NCI-H1930 (cell line): ENCODE measurements at places on chromosomes 6 and 20.

DNA sequence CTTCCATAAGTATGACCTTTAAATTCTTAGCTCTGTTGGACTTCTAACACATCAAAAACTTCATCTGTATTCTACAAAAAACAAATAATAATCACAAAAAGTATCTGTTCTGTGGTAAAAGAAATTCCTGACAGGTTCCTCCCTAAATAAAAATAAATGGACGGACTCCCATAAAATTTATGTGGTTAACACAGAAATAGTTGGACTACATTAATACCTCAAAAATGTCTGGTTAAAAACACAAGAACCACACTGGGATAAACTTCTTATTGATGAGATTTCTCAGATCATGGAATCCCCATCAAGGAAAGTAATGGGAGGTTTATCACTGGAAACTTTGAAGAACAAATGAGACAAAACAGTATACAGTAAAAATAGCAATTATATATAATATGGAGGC, 172.4 kb downstream of the MOXD1 start:
- DNase-seq, result no peak

DNA sequence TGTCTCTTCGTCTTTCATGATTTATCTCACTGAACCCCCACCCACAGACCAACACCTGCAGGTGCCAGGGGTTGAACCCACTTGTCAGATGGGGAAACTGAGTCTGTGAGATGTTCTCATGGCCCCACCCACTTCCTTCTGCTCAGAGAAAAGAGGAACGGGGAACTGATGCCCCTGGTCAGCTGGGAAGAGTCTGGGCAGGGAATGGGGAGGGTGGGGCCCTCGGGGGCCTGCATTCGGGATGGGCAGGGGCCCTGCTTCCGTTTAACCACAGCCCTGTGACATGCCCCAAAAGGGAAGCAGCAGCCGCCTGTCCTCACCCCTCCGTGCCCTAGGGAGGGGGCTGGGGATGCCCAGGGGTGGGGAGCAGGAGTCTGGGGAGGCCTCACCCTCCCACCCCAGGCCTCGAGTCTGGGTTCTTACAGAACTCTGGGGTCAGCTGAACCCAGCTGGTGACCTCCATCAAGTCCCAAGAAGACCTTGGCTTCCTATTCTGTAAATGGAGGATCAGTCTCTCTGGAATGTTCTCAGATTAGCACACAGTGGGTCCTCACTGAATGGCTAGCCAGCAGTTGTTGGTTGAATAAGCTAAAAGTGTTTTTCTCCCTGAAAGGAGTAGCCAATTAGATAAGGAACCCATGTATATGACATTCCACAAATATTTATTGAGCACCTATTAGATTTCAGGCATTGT, 81.5 kb downstream of the CEBPB start:
- no peak for DNase-seq

GRCh38 chr6:2895072-2895471, 8.0 kb downstream of the SERPINB9 start:
- no peak for DNase-seq

DNA sequence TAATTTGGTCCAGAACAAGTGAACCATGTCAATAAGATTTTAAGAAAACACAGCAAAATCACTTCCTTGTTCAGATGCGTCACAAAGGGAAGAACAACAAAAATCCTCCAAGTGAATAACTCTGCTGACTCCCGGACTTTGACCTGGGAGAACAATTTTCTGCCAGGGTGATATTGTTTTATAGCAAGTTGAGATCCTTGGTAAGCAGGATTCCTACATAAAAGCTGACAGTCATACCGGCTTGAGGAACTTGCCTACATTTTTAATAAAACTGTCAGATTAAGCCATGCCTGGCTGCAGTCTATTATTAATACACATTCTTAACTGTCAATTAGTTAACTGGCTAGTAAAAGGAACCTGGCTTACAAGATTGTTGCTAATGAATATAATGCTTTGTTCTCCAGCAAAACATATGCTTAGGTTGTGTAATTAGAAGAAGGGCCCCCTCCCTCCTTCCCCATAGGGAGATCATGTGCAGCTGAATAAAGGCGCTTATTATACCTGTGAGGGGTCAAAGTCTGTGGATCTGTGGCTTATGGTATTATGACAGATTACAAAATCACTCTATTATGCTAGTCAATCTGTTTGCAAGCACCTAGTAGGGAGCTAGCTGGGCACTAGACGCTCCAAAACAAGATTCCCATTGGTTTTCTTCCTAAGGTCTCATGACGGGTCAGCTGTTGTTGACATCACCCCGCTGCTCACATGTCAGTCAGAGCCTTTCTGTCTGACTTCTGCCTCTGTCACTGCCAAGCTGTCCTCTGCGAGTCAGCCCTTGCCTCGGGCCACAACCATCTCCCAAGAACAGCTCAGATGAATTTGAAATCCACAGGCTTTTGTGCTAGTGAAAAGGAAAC, 44.6 kb upstream of the SEC63 start:
- no peak for DNase-seq

DNA sequence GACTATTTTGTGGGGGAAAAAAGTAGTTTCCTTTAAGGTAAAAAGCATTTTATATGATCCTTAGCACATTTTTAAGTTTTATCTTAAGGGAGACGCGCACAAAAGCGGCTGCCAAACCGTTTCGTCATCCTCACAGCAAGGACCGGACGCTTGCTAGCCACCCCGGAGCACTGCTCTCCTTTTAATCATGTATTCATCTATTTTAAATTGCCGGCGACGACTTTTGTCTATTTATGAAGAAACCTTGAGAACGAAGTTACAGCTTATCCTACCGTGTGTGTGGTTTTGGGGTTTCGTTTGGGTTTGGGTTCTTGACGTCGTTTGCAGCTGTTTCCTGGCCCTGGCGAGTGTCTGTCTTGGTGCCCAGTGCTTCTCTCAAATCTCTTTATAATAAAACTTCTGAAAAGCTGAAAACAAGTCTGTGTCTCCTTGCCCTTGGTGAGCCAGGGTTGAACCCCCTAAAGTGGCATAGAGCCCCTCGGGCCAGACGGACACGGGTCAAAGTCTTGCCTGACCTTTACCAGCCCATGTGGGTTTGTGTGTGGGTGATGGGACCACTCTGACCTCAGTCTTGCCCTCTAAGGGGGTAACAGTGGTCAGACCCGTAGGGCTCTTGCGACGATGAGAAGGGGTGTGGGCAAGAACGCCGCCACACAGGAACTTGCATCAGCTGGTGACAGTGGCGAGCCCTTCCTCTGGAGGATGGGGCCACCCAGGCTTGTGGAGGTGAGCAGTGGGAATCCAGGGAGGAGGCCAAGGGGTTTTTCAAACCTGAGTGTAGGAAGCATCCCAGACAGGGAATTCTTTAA, 117.6 kb downstream of the JPH2 start:
- no peak for DNase-seq

DNA sequence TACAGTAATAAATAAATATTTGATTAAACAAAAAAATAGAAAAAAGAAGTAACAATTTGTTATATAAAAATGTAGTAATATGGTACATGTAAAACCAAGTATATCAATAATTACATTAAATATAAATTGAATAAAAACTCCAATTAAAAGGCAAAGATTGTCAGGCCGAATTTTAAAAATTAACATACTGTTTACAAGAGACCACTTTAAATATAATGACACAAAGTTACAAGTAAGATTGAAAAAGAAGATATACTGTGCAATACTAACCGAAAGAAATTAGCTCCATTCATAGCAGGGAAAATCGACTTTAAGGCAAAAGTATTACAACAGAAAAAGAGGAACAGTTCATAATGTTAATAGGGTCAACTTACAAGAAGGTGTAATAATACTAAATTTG, 571.5 kb upstream of the ARID1B start:
- DNase-seq, result no peak

GRCh38 chr6:137099689-137100403, 55.1 kb upstream of the IL20RA start:
- no peak for DNase-seq

- DNase-seq, result no peak
These were observed 795.1 kb upstream of the HS3ST5 start for GRCh38 chr6:115137910-115138309.

GRCh38 chr6:26363882-26364701, 906 bp upstream of the BTN3A2 start:
- DNase-seq, result no peak

DNA sequence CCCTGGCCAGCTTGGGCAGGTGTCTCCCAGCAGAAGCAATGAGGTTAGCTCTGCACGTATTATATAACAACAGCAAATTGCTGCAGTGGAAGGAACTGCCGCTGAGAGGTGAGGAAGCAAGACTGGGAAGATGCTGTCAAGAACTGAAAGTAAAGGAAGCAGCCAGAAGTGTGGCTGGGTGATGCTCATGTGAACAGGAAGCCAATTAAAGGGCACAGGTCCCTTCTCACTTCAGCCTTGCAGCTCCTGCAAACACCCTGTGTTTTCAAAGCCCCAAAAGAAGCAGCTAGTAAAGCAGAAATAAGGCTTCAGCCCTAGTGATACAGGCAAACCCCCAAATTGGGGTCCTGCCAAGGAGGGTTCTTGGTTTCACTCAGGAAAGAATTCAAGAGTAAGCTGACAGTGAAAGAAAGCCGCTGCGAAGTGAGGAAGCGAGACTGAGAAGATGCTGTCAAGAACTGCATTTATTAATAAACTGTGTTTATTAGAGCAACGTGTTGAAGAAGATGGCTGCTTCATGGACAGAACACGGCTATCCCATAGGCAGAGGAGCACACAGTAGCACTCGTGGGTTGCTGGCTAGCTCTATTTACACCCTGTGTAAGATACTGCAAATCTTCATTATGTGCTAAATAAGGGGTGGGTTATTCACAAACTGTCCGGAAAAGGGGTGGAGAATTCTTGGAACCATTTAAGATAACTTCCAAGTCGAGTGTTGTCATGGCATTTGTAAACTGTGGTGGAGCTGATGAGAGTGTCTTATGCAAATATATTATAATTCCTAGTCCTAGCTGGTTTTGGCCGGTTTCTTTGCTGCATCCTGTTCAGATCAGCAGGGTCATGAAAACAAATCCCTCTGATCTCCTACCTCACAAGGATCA, 152.2 kb downstream of the LINC00237 start:
- no peak for DNase-seq

GRCh38 chr20:43955062-43955749, 40.6 kb downstream of the TOX2 start:
- DNase-seq, result no peak

GRCh38 chr6:71499667-71500066, 211.1 kb downstream of the OGFRL1 start:
- no peak for DNase-seq

- DNase-seq, result no peak
These were observed 246.3 kb upstream of the RNF24 start for GRCh38 chr20:4261333-4262284.

GRCh38 chr20:45114465-45115385, at the start of gene WFDC5:
Gene WFDC5, minus strand, starts transcription at chr20:45115174. Its CDS starts 91 bp downstream, at chr20:45115083.
- DNase-seq, result no peak

GRCh38 chr20:8512003-8512402, 379.9 kb downstream of the PLCB1 start:
- DNase-seq, result no peak

DNA sequence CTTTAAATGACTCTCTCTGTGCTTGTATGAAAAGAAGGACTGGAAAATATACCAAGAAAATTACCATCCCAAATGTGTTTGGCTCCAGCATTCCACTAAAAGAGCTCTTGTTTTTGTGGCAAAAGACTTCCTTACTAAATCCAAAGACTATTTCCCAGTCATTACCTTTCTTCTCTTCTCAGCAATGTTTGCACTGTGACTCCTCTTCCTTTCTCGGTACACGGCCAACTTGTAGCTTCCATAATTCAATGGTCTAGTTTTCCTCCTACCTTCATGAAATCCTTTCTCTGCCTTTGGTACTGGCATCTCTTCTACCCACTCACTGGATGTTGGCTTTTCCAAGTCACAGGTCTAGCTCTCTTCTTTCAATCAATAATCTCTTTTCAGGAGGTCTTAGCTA, 568.5 kb upstream of the JAG1 start:
- DNase-seq, result no peak

GRCh38 chr6:169725125-169726048, 1.1 kb upstream of the PHF10 start:
- DNase-seq, result no peak

GRCh38 chr6:36682328-36683144, 4.0 kb downstream of the CDKN1A start:
- DNase-seq, result no peak

DNA sequence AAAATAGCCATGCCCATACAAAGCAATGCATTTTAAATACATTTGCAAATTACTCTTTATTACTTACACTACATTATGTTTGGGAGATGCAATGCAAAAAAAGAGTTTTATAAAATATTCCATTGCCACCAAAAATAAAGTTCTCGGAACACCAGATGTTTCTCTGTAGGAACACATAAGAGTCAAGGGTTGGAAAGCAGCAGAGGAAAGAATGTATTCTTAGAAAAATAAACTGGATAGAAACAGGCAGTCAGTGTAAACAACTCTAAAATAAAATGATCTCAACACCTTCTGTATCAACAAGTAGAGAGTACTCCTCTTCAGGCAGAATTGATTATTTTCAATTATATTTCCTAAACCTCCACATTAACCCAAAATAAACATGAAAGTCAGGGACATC, 28.1 kb downstream of the KIF13A start:
- DNase-seq, result no peak

- DNase-seq, result no peak
These were observed 190.3 kb downstream of the ANKRD60 start for GRCh38 chr20:58038123-58038654.

GRCh38 chr20:9999645-10000044, 35.1 kb upstream of the ANKEF1 start:
- DNase-seq, result no peak

- DNase-seq, result no peak
These were observed 144.2 kb upstream of the CENPW start for GRCh38 chr6:126195625-126196236.

DNA sequence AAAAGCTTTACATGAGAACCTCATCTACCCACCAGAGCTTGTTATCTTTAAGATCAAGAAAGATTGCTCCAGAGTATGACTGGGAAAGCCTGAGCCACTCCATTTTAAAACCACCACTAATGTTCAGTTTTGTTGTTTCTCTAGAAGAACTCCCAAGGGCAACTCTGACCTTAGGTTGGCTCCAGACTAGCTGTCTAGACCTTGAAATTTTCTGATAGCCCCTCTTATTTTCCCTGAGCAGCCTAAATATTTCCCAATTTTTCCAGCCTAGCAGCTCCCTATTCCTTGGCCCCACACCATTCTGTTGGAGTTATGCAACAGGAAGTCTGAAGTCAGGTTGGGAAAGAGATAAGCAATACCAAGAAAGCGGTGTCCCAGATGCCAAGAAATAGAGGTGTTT, 84.6 kb upstream of the TCF21 start:
- DNase-seq, result no peak

GRCh38 chr20:36796117-36796516, 22.6 kb upstream of the DSN1 start:
- no peak for DNase-seq

- DNase-seq, result no peak
These were observed 658 bp downstream of the CUL7 start for GRCh38 chr6:43052842-43053544.

- DNase-seq, result no peak
These were observed 109.6 kb upstream of the FRMD1 start for GRCh38 chr6:168188369-168189199.

- no peak for DNase-seq
These were observed 420 bp downstream of the CENPQ start for GRCh38 chr6:49463612-49463967.
